ENCODE measurements at places on chromosomes 16 and 17. TPM values are rescaled to one million over a fixed set of nuclear protein-coding genes. Genes with fewer than 3 reads are reported as not detected.

- DNase-seq, result no peak
Measured at GRCh38 chr17:27993161-27993695, 49.2 kb upstream of the NLK start.

DNA sequence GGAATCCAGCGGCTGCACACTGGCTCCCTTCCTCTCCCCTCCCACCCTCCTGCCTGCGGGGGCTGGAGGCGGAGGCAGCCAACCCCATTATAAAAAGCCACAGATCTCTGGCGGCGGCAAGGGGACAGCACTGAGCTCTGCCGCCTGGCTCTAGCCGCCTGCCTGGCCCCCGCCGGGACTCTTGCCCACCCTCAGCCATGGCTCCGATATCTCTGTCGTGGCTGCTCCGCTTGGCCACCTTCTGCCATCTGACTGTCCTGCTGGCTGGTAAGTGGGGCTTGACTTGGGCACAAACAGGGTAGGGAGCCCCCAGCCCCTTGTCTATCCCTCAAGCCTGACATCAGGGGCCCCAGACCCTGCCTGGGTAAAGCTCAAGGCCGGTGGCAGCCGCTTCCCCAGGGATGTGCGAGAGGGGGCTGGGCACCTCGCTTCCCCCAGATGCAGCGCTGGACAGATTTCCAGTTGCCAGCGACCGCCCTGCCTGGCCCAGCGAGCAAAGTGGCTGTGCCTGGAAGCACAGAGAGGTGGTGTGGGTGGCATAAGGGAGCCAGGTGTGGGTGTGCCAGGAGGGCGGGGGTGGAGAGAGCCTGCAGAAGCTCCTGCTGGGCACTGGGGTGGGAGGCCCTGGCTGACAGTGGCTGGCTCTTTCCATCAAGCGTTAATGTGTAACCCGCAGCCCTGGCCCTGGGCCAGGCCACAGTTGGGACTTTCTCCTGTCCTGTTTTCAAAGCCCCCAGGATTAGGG, at the start of gene CX3CL1:
CX3CL1 (plus strand) TSS at position 119 of the 745 bp plus-strand sequence; CDS start at position 198, 79 bp downstream.
- no peak for DNase-seq

The SDR42E1 gene
- total RNA-seq, result 3.9 TPM

- DNase-seq, result no peak
Measured at GRCh38 chr17:80625627-80626026, 81.0 kb downstream of the RPTOR start.

DNA sequence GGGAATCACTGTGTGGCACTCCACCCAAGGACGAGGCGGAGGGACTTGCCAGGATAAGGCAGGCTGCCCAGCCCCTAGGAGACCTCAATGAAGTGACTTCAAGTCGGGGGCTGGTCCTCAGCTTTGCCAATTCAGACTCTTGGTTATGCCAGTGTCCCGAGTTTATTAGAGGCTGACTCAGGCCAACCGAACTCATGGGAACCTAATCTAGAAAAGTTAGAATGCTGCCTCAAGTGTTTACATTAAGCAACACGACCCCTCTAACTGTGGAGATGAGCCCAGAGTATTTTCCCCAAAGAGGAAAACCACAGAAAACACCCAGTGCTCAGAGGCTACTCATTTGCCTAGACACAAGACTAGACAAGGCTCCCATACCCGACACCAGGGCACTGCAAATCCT, 1.1 kb upstream of the TEKT3 start:
- no peak for DNase-seq

- DNase-seq, result no peak
Measured at GRCh38 chr17:43662413-43663141, 855 bp upstream of the MEOX1 start.

The IRX3 gene
- 0.74 TPM for total RNA-seq

- DNase-seq, result no peak
Measured at GRCh38 chr16:49498666-49499413, 125.2 kb downstream of the C16orf78 start.

Measured in activated T-helper 2 cell treated with anti-CD3 and anti-CD28 coated beads, Interferon-gamma antibody, Interleukin-2, Interleukin-4, amounts not matched to agents 10 μg/mL and 5 μg/mL and 100 μg/mL, durations not matched to agents 14 hours and 24 hours and 36 hours (primary cell).